Effector CD8-positive, alpha-beta T cell (primary cell): ENCODE measurements at places on chromosomes 6 and 20.
A peak's percentile ranks its signal among the peaks of the same experiment; 100 is the strongest.

GRCh38 chr6:21586740-21587178 is 6.8 kb upstream of the SOX4 start:
- DNase-seq, result no peak

- no peak for DNase-seq
Observed at GRCh38 chr20:63844511-63844991, 13.5 kb upstream of the ZBTB46 start.

- no peak for DNase-seq
Observed at GRCh38 chr6:143724876-143725275, 47.1 kb downstream of the PHACTR2 start.

DNA sequence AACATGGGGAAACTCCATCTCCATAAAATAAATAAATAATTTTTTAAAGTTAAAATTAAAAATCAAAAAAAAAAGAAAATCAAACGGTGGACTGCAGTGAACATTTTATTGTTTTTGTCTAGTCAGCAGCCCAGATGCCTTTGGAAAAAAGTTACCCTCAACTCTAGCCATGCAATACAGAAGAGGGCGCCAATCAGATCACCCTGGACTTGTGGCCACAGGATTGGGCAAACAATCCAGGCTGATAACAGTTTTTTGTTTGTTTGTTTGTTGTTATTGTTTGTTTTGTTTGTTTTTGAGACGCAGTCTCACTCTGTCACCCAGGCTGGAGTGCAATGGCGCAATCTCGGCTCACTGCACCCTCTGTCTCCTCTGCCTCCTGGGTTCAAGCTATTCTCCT is 30.5 kb upstream of the NELFCD start:
- no peak for DNase-seq

DNA sequence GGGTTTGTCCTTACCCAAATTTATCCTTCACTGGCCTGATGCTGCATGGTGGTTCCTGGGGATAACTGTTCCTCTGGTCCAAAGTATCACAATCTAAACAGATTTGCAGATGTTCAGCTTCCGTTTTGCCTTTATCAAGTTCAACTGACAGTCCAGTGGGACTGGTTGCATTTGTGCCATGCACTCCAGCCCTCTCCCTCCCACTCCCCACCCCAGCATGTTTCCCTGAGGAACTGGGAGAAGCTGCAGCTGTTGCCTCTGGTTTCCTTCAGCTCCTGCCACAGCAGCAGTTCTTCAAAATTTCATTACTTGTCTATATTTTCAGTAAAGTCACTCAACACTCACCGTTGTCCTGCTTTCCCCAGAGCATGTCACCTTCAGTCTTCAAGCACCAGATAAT is 39.5 kb upstream of the KIF16B start:
- DNase-seq, result no peak

DNA sequence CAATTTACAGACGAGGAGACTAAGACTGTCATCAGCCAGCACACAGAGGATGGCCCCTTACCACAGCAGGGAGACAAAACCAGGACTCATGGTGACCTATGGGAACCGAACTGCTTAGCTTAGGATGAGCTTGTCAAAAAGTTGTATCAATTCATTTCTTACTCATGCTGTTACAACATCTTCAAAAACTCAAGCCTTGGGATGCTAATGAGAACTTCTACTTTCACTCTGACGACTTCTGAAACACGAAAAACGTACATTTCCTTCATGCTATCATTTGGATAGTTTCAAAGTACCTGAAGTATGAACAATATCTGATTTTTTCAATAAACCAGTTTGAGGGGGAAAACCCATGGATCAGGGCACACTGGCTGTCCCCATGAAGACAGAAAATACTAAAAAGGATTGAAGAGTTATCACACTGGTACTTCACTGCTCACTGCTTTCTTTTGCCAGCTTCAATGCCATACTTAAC is 31.9 kb downstream of the HIVEP2 start:
- no peak for DNase-seq

GRCh38 chr6:140977403-140977802 is 1155.3 kb upstream of the GJE1 start:
- DNase-seq, result no peak

- no peak for DNase-seq
Observed at GRCh38 chr6:18395177-18395855, 8.2 kb downstream of the RNF144B start.

GRCh38 chr6:117553142-117553541 is 49.2 kb downstream of the GOPC start:
- no peak for DNase-seq

GRCh38 chr20:49916146-49917002 is 1.0 kb upstream of the SPATA2 start:
- DNase-seq, result no peak

- DNase-seq, result no peak
Observed at GRCh38 chr6:164337024-164337924, 922.8 kb downstream of the QKI start.

DNA sequence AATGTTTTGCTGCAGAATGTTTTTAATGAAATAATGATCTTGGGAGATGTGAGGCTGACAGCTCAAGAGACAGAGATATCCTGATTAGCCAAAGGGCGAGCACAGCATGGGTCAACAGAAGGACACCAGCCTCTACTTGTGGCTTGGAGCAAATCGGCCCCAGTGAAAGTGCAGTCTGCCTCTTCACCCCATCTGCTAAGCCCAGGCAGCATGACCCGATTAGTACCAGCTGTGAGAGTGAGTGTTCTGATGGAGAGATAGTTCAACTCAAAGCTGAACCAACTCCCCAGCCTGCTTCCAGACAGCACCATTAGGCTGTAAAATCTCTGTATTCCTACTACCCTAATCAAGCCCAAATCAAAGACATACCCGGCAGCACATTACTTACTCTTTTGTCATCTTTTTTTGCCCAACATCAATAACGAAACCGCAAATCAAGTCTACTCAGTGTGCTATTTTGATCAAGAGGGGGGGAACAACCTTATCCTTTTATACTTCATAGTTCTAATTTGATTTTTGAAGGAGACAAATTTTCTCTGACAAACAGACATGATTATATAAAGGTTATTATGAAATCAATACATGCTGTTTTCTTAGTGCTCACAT is 514.1 kb upstream of the NRSN1 start:
- no peak for DNase-seq

DNA sequence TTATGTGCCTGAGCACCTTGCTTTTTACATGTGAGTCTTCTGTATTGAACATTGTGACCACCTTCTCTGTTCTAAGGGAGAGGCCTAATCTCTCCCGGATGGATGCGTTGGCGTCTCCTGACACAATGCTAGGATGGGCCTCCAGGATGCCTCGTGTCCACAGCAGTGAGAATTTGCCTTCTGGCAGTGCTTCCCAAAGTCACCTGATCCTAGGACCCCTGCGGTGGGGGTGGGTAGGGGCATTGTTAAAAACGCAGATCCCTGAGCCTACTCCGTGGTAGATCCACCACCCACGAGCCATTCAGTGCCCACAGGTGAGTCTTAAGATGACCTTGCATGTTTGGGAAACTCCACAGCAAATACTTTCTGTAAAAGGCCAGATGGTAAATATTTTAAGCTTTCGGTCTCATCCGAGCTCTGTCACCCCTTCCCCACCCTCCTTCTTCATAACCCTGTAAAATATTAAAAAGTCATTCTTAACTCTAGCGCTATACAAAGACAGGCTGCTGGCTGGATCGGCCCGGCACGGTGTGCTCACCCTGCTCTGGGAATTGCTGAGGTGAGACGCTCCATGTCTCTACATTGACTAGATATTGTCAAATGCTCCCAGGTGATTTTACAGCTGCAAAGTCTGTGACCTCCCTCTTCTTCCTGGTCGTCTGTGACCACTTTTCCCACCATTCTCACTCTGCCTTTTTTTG is 106.7 kb upstream of the IYD start:
- DNase-seq, result no peak

- no peak for DNase-seq
Observed at GRCh38 chr6:31567531-31568370, 4.3 kb upstream of the LTA start.

DNA sequence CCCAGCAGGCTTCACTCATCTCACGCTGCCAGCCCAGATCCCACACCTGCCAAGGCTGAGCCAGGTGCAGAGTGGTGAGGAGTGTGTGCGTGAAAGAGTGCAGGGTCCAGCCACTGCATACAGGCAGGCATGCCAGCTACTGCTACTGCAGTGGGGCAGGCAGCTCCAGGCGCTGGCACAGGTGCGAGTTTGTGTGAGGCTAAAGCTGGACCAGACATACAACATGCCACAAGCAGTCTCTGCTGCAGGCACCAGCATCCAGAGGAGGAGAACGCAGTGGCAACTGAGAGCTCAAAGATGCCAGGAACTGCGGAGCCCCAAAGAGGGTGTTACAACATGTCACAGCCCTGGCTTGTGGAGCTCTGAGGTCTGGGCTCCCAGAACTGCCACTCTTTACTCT is 149.8 kb downstream of the EYS start:
- no peak for DNase-seq

DNA sequence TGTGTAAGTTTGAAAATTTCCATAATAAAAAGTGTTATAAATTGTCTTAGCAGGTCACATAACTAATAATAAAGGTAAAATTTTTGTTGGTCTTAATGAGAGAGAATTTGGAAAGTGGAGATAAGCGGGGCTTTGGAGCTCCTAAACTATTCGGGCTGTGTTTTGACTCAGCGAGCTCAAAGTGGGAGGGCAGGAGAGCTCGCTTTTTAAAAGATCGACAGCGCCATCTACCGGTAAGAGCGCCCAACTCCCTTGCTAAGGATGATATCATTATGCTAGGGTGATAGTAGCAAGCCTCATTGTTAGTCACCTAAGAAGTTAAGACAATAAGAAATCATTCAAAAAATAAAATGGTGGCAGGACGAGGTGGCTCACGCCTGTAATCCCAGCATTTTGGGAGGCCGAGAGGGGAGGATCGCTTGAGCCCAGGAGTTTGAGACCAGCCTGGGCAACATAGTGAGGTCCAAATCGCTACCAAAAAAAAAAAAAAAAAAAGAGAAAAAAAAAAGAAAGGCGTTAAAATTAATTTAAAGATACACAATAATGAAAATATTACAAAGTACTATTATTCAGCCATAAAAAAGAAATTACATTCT is 24.8 kb downstream of the C6orf15 start:
- DNase-seq, result peak; percentile 82

DNA sequence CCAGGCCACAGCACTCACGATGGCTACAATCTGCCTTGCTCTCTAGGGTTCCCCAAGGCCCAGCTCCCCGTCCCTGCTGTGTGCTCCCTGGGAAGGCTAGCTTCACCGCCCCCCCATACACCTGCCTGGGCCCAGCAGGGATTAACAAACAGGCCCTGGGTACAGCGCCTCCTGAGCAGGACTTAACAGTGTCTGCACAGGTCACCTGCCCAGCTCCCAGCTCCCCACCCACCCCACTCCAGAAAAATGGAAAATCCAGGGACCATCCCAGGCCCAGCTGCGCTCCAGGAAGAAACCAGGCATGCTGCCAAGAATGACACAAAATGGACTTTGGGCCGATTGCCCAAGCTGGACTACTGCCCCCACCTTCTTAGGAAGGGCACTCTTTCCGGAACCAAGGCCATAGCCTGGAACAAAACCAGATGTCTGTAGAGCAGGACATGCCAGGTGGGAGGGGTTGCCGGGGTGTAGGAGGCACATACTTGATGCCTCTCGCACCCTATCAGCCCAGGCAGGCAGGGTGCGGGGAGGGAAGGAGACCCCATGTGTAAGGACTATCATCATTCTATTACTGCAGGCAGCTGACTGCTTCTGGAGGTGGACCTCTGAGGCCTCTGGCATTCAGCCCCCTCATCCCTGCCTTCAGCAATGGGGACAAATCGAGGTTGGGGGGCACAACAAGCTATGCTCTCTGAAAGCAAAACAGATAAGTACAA is 104.9 kb downstream of the SNX5 start:
- no peak for DNase-seq

DNA sequence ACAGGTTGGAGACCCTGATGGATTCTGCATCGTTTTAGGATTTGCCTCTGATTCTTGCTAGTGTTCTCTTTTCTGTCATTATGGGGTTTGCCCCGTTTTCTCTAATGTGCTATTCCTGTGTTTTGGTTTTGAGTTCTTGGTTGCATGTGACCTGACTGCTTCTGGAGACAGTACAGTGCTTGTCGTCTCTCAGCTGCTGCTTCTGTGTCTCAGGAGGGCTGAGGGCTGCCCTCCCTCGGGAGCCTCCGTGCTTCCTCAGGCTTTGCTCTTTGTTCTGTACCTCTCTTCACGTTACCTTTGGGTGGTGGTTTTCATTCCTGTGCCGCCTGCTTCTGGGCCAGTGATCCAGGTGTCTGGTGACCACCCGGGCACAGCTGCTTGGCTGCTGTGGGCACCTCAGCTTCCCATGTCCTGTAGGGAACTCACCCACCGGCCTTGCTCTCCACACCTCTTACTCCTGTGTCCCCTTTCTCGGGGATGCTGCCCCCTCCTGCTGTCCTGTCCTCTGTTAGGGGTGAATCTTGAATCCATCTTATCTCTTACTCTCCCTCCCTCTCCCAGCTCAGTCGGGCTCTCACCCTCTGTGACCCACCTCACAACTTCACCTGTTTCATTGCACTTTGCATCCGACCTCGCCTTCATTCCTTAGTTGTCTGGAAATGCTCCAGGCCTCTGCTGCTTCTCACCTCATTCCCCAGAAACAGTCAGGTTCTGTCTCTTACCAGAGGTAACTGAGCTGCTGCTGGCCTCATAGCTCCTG is 33.2 kb downstream of the PANK2 start:
- DNase-seq, result no peak

DNA sequence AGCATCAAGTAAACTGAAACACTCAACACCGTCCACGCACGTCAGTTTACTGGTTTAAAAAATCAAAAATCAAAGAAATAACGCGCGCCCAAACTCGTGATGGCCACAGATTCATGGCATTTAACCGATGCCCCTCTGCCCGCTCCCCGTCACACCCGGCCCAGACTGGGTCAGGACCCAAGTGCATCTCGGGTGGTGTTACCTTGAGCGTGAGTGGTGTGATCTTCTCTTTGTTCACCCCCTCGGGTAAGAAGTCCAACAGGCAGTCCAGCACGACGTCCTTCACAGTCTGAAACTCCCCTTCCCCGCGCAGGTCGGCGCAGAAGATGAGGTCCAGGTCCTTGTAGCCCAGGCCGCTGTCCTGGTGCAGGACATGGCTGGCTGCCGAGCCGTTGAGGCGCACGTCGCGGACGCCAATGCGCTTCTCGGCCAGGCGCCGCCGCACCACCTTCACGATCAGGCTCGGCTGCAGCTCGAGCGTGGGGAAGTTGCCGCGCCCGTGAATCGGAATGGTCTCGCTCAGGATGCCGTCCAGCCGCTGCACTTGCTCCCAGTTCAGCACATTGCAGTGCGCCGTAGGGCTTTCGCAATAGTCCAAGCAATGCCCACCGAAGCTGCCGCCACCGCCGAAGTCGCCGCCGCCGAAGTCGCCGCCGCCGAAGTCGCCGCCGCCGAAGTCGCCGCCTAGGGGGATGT is 945 bp downstream of the TENT5A start:
- DNase-seq, result no peak

GRCh38 chr6:169979873-169980432 is 228.5 kb downstream of the ERMARD start:
- DNase-seq, result no peak

DNA sequence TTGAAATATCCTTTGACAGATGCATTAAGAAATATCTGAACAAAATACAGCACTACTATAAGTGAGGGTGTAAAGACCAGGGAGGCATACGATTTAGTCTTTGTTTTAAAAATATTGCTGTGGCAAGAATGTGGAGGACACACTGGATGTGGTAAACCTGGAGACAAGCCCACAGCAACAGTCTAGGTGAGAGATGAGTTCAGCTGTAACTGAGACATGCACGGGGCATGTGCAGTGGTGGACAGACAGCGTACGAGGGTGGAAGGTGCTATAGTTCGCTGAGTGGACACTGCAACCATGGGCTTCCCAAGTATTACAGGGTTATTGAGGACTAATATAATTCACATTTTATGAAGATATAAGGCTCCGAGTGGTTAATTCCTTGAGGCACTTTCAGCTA is 1.8 kb downstream of the NANP start:
- no peak for DNase-seq

- DNase-seq, result no peak
Observed at GRCh38 chr6:38796006-38796405, 80.9 kb downstream of the DNAH8 start.
